ENCODE measurements at places on chromosomes 13 and 19.

DNA sequence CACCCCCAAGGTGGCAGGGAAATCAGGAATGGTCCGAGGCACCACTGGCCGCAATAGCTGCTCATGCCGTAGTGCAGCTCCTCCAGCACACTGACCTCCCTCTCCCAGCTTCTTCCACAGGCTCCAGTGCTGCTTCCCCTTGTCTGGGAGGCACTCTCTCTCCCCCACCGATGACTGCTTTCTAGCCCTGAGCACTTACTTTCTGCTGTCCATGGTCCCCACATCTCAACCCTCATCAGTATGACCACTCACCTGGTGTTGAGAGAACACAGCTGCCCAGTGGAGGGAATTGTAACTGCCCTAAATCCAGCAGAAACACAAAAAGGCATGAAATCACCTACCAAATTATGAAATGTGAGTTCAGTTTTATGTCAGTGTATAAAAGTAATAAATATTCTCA, 28.9 kb upstream of the TPP2 start:
- no peak for DNase-seq

DNA sequence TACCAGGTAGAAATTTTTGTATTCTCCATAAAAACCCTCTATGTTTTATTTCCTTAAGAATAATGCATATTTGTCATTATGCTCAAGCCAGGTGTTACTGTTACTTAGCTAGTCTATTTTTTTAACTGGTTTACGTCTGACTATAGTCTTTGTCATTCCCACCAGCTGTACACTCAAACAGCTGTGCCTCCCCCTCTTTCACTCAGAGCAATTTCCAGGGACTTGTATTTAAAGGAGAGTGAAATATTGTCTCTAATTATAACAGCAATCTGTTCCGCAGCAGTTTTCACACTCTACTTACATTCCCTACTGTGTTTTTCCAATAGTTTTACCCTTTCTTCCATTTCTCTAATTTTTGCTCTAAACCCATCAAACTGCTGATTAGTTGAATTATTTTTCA, 813.6 kb upstream of the MIR17HG start:
- no peak for DNase-seq

DNA sequence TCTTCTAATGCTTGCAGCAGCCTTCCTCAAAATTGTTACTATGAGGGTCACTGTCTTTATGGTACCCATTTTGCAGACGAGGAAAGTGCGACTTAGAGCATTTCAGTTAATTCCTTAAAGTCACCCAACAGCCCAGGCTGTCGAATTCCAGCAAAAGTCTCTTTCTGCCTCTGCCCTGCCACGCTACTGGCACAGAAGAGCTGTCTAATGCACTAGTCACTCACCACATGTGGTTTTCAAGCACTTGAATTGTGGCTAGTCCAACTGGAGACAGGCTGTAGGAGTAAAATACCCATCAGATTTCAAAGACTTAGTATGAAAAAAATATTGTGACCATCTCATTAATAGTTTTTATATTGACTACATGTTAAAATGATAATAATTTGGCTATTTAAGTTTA, 1.7 kb downstream of the FPR1 start:
- DNase-seq: no peak

GRCh38 chr19:44671400-44671799, at the start of gene CEACAM19:
Gene CEACAM19, plus strand, starts transcription at chr19:44671482. Its CDS starts 450 bp downstream, at chr19:44671932.
- DNase-seq: no peak

DNA sequence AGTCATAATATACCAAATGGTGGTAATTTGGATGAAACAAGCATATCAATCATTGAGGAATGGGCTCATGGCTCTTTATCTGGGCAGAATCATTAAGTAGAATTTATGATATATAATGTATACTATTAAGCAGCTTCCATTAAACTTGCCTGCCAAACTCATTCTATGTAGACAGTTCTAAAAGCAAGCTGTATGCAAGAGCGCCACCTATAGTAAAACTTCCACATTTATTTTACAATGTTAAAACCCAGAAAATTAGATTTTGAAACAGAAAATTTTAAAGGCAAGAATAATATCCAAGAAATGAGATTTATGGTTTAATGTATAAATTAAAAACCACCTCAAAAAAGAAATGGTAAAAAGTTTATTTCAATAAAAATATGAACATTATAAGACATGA, 161.5 kb downstream of the MZT1 start:
- DNase-seq: no peak

DNA sequence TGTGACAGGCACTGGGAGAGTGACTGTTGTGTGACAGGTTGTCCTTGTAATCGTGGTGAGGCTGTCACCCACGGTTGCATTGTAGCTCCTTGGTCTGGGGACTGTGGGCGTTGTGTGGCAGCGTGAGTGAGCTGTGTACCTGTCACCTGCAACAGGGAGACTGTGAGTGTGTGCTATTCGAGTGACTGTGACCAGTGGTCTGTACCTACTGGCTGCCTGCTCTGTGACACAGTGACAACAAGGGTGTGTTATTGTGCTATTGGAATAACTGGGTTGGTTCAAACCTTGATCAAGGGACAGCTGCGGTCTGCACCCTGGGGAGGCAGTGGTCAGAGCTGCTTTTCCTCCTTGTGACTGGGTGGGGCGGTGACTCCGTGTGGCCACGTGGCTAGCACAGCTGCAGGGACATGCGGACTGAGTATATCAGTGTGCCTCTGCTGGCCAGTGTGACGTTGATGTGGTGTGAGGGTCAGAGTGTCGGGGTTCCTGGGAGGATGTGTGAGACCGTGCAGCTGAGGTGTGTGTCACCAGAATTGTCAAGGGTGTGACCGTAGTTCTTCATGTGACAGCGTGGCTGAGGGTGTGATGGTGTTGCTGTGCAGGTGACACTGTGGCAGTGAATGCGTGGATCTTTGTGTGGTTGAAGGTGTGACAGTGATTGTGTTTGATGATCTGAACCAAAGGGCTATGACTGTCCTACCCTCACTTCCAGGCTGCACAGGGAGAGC, 10.1 kb upstream of the NFIX start:
- no peak for DNase-seq

GRCh38 chr13:101434486-101434885, 18.0 kb upstream of the ITGBL1 start:
- DNase-seq: no peak

Measured in stimulated activated CD4-positive, alpha-beta T cell treated with anti-CD3 and anti-CD28 coated beads, Interleukin-15, amount 100 ng/mL, for 24 hours (primary cell).